Suprapubic skin (tissue), 4 donors: ENCODE measurements at places on chromosomes 6 and 20. TPM values are rescaled to one million over a fixed set of nuclear protein-coding genes. Genes with fewer than 3 reads are reported as not detected.

ESR1 gene
- total RNA-seq: 2.5 TPM

FABP7 gene
- total RNA-seq: 35.6 TPM

PLG gene
- total RNA-seq: not detected

HDGFL1 gene
- total RNA-seq: not detected

LPA gene
- total RNA-seq: not detected

CCR6 gene
- 1.2 TPM for total RNA-seq

PKIB gene
- 12.0 TPM for total RNA-seq

CCN6 gene
- 0.25 TPM for total RNA-seq

GPR6 gene
- total RNA-seq: not detected

LPIN3 gene
- total RNA-seq: 92.6 TPM

SLC17A3 gene
- not detected for total RNA-seq

ALDH5A1 gene
- 13.6 TPM for total RNA-seq

RFX6 gene
- total RNA-seq: not detected

PERP gene
- 1,782 TPM for total RNA-seq

TXLNB gene
- 0.48 TPM for total RNA-seq

ADIG gene
- not detected for total RNA-seq

LY6G6D gene
- 30.8 TPM for total RNA-seq

SLC29A1 gene
- total RNA-seq: 71.8 TPM

FOXO3 gene
- total RNA-seq: 103 TPM

HLA-DRB1 gene
- 36.5 TPM for total RNA-seq

BTN1A1 gene
- not detected for total RNA-seq

C6orf58 gene
- not detected for total RNA-seq

WFDC10A gene
- not detected for total RNA-seq

C6orf89 gene
- 35.5 TPM for total RNA-seq

NNAT gene
- total RNA-seq: 4.6 TPM

SLC35D3 gene
- not detected for total RNA-seq

DBNDD2 gene
- total RNA-seq: 42.4 TPM

KHDC3L gene
- total RNA-seq: not detected

SLC16A10 gene
- 23.1 TPM for total RNA-seq

DEF6 gene
- total RNA-seq: 28.0 TPM

GMDS gene
- total RNA-seq: 11.7 TPM

BCAS1 gene
- total RNA-seq: 2.1 TPM

RNF217 gene
- 55.1 TPM for total RNA-seq

TRIM40 gene
- not detected for total RNA-seq

NOTCH4 gene
- total RNA-seq: 9.9 TPM

RBPJL gene
- total RNA-seq: not detected
